A673 (cell line): ENCODE measurements at places on chromosomes 12 and 14. TPM values are rescaled to one million over a fixed set of nuclear protein-coding genes. Genes with fewer than 3 reads are reported as not detected.

DNA sequence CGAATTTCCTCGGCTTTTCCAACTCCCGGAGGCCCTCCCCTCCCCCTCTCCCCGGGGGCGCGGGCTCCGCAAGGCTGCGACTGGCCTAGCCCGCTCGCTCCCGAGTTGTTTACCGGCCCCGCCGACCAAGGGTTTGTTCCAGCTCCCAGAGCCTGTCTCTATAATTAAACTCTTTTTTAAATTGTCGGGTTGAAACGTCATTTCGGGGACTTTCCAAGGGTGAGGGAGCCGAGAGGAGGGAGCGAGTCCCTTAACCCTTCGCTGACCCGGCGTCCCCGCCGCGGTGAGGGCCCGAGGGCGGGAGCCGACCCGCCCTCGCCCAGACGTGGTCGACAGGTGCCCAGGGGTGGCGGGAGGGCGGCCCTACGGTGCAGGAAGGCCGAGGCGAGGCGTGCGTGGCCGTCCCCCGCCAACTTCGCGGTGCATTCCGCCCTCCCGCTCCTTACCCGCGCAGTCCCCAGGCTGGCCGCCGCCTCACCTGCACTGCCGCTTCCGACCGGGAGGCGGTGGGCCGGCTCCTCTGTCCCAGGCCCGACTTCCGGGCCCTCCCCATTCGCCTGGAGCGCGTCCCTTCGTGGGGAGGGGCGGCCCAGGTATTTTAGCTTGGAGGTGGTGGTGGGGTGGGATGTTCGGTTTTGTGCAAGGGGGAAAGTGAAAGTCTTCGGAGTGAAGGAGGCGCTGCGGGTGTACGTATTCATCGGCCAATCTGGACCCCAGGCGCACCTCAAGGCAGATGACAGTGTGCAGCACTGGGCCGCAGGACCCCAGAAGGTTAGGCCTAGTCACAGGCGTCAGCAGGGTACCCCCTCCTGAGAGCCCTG lies 2.9 kb upstream of the ZFP36L1 start:
- peak overlapping the region; percentile 97 for H3K27ac ChIP-seq
- no peaks in the 10 kb centered on the region for H3K27me3 ChIP-seq
- H3K36me3 ChIP-seq: no peaks in the 10 kb centered on the region
- peaks cover 16% of the 10 kb centered on the region for H3K4me1 ChIP-seq
- peak overlapping the region; percentile 74 for H3K4me3 ChIP-seq
- peak; percentile 69 for DNase-seq

DNA sequence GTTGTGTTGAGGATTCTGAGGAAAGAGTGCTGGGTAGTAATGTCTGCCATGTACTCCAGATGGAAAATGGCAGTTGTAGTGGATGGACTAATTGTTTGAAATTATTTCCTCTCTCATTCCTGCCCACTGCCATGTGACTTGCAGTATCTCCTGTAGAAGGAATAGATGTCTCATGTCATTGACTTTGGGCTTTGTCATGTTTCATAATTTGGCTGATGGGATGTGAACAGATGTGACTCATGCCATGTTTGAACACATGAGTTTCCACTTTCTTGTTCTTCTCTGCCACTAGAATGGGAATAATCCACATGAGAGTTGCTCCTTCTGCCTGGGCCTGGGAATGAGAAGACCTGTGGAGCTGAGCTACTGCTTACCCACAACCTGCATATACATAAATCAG lies 2.4 kb upstream of the CALCOCO1 start:
- peaks cover 5% of the 10 kb centered on the region for H3K4me1 ChIP-seq
- no peak overlapping the region for H3K27ac ChIP-seq
- H3K36me3 ChIP-seq: no peaks in the 10 kb centered on the region

DNA sequence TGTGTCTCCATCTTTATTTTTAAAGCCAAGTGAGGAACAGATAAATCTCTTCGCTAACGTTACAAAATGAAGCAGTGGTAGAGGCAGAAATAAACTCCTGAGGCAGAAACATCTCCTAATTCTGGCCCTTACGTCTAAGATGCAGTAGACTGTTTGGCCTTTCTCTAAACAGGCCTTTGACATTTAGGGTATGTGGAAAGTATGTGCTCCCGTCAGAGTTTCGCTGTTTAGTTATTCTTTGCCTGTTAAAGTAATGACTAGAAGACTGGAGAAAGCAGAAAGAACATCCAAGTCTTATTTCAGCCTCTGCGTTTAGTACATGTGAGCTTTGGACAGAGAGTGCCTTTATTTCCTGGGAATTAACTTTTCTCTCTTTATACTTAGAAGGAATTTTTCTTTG lies 216.6 kb downstream of the RAD51B start:
- H3K36me3 ChIP-seq: no peaks in the 10 kb centered on the region
- no peak for DNase-seq
- no peak overlapping the region for H3K4me3 ChIP-seq
- no peaks in the 10 kb centered on the region for H3K27me3 ChIP-seq
- H3K4me1 ChIP-seq: no peaks in the 10 kb centered on the region

DNA sequence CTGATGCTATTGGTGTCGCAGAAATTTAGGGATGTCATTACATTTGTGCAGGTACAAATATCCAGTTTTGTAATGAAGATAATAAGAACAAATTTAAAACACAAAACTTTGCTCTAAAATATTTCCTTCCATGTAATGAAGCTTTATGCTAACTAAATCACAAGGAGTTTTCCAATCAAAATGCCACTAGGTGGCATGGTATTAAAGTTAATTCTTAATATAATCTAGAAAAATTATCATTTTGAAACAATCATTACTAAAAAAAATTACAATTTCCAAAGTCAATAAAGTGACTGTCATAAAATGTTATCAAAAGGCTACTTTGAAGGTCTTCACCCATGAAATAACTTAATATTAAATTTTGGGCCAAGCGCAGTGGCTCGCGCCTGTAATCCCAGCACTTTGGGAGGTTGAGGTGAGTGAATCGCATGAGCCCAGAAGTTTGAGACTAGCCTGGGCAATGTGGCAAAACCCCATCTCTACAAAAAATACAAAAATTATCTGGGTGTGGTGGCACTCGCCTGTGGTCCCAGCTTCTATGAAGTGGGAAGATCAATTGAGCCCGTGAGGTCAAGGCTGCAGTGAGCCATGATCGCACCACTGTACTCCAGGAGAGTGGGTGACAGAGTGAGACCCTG lies 77.4 kb downstream of the KIF21A start:
- H3K4me3 ChIP-seq: no peak overlapping the region
- no peak for DNase-seq
- H3K36me3 ChIP-seq: no peaks in the 10 kb centered on the region
- no peaks in the 10 kb centered on the region for H3K4me1 ChIP-seq

- no peaks in the 10 kb centered on the region for H3K4me1 ChIP-seq
- no peak overlapping the region for H3K27ac ChIP-seq
- no peak for DNase-seq
- H3K4me3 ChIP-seq: no peak overlapping the region
- no peaks in the 10 kb centered on the region for H3K27me3 ChIP-seq
These were observed 33.6 kb downstream of the CTSG start for GRCh38 chr14:24542346-24542936.

- H3K4me3 ChIP-seq: no peak overlapping the region
- no peak for DNase-seq
- no peaks in the 10 kb centered on the region for H3K4me1 ChIP-seq
- H3K27me3 ChIP-seq: no peaks in the 10 kb centered on the region
- no peak overlapping the region for H3K27ac ChIP-seq
- no peaks in the 10 kb centered on the region for H3K36me3 ChIP-seq
These were observed 251.9 kb upstream of the PRKD1 start for GRCh38 chr14:30179381-30180130.

DNA sequence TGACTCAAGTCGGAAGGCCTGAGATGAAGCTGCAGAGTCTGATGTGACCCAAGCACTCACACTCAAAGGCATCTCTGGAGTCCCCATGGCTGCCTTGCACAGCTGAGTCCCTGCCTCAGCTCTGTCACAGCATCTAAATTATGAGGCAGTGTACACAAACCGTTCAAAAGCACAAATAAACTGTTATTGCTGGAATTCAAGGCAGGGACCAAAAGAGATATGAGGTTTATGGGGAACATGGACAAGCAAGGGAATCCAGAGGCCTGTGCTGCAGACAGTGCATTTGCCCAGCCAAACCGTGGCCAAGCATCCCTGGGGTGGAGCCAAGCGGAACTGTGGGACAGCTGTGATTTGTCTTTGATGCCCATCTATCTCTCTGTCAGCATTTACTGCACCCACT lies 91.3 kb downstream of the RPS29 start:
- H3K27me3 ChIP-seq: no peaks in the 10 kb centered on the region
- no peaks in the 10 kb centered on the region for H3K36me3 ChIP-seq
- no peak for DNase-seq
- no peak overlapping the region for H3K4me3 ChIP-seq

- peaks cover 7% of the 10 kb centered on the region for H3K4me1 ChIP-seq
- no peak for DNase-seq
- H3K27ac ChIP-seq: no peak overlapping the region
- no peaks in the 10 kb centered on the region for H3K36me3 ChIP-seq
- H3K27me3 ChIP-seq: peaks cover 18% of the 10 kb centered on the region
These were observed 652 bp upstream of the LRCOL1 start for GRCh38 chr12:132610866-132611602.

DNA sequence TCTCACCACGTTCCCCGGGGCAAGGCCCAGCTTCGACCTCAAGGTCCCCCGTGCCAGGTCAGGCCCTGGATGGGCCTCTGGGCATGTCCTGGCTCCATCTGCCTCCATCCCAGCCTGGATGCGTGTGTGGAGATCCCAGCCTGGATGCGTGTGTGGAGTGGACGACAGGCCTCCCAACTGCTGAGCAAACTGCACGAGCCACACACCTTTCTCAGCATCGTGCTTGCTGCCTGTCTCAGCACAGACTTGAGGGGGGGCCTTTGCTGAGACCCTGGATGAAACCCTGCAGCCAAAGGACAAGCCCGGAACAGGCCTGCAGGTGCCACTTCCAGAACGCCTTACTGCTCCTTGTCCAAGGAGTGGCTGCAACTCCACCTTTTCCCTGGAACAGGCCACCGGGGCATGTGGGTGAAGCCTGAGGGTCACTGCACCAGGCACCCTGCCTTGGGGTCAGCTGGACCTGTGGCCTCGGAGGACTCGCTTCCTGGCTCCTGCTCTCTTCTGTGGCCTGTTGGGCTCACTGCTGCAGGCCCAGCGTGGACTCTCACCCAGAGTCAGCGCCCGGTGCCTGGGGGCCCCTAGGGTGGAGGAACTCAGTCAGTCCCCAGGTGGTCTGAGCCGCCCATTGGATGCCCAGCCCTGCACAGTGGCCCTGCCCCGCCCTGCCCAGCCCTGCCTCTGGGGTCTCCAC lies 176.0 kb downstream of the KIF26A start:
- DNase-seq: no peak
- no peak overlapping the region for H3K27ac ChIP-seq
- no peak overlapping the region for H3K4me3 ChIP-seq
- no peaks in the 10 kb centered on the region for H3K36me3 ChIP-seq
- no peaks in the 10 kb centered on the region for H3K27me3 ChIP-seq
- no peaks in the 10 kb centered on the region for H3K4me1 ChIP-seq

Gene SIX4
- total RNA-seq: 13.6 and 16.0 TPM in 2 replicates

Gene HOTAIR
- 5.4 and 5.5 TPM in 2 replicates for total RNA-seq

Gene PEBP1
- 312 TPM in 2 replicates for total RNA-seq

Gene FOXN4
- not detected in 2 replicates for total RNA-seq

Gene DNAI7
- 0.73 TPM in 1 of 2 replicates, not detected in the other for total RNA-seq

Gene CLEC6A
- not detected in 2 replicates for total RNA-seq

Gene TAS2R8
- not detected in 2 replicates for total RNA-seq

Gene PMEL
- 1.2 and 2.0 TPM in 2 replicates for total RNA-seq
